ENCODE measurements at places on chromosomes 1 and 21.

GRCh38 chr1:186104459-186104858 lies 270.6 kb downstream of the TPR start:
- no peak for DNase-seq

DNA sequence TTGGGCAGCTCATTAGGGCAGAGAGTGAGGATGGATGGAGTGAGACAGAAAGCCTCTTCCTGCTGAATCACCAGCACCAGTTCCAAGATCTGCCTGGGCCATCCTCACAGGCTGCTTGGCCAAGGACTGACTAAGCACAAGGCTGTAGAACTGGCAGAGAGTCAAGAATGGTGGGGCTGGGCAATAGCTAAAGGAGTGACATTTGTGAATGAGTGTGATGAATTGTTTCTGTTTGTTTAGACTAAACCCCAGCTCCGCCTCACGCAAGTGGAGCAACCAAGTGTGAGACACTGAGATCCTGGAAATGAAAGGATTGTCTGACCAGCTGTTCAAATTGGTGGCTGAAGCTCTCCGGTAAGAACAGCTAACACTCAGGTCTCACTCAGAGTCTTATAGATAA lies 38.6 kb downstream of the BRINP2 start:
- peak; percentile 99 for DNase-seq

DNA sequence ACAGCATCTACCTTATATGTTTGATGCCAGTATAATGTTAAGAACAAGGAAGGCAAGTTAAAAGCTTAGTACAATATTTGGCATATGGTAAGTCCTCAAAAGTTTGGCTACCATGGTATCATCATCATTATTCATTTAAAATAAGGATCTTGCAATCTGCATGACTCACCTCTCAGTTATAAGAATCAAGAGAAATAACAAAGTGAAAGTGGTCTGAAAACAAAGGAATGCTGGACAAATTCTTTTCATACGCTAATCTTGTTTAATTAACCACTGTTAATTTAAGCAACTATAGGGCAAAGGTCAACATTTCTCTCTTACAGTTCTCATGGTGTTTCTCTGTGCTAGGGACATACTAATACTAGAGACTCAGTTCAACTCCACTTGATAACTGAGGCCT lies 13.0 kb upstream of the CLDN19 start:
- peak; percentile 25 for DNase-seq

GRCh38 chr1:60620087-60620486 lies 462.3 kb upstream of the NFIA start:
- DNase-seq, result no peak

DNA sequence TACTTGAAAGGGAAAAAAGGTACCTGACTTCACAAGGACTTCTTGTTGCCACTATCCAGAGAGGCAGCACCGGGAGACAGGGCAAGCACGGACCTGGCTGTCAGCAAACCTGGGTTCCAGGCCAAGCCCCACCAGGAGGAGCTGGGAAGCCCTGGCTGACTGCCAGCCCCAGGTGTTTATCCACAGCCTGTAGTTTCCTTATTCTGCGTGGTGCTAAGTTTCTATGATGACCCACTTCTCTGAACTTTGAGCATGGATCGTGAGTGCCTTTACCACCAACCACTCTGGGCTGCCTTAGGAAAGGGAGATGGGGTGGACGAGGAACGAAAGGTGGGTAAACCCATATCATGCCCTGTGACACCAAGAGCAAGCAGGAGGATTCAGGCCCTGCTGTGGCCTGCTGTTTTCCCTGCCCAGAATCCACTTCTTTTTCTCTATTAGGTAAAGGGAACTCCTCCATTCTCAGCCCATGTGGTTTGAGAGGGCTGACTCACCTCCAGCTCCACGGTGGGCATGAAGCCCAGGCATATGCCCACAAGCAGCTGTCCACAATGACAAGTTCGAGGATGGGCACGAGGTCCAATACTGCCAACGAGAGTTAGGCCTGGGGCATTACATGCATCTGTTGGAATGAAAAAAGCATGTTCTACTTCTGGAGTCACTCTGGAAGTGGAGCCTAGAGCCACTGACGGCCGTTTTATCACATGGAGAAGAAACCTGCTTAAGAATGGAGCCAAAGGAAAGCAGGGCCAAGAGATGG lies 20.3 kb downstream of the TSPAN2 start:
- DNase-seq, result peak; percentile 91

DNA sequence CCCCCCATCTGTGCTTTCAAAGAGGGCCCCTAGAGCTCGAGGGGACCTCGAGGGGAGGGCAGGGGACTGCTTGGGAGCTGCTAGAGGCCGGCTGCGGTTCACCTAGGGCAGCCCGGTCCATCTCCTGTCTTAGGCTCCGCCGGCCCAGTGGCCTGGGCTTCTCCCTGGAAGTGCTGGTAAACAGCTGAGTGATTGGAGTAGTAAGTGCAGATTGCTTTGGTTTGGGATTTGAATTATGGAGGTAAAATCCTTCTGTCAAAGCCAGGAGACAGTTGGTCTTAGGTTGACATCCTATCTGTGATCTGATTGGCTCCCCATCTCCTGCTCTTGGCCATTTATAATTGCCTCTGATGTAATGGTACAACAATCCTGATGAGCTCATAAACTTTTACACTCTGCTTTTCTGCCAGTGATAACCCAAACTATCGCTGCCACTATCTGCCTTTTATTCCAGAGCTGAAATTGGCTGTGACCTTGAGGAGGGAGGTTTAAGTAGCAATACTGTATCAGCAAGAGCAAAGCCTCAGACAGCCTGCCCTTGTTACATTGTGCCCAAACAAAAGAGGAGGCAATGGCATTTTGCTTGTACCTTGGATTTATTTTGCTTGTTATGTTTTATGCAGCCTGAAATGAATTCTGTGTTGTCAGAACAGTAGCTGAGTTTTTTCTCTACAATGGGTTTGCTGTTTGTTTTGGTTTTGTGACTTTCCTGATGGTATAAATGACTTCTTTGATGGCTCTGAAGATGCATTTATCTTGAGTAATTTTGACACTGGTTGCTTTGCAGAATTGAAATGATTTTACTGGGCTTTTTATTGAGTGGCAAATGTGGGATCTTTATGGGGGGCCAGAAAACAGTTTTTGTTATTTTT lies 2.4 kb downstream of the ARID1A start:
- peak; percentile 94 for DNase-seq

GRCh38 chr1:224774378-224774777 lies 155.1 kb upstream of the DNAH14 start:
- DNase-seq, result no peak

- DNase-seq, result no peak
Measured at GRCh38 chr1:84010136-84010535, 11.2 kb upstream of the TTLL7 start.

GRCh38 chr1:11027316-11027715 lies 14.9 kb downstream of the TARDBP start:
- no peak for DNase-seq

- DNase-seq, result peak; percentile 88
Measured at GRCh38 chr1:228830954-228831481, 95.7 kb downstream of the RHOU start.

DNA sequence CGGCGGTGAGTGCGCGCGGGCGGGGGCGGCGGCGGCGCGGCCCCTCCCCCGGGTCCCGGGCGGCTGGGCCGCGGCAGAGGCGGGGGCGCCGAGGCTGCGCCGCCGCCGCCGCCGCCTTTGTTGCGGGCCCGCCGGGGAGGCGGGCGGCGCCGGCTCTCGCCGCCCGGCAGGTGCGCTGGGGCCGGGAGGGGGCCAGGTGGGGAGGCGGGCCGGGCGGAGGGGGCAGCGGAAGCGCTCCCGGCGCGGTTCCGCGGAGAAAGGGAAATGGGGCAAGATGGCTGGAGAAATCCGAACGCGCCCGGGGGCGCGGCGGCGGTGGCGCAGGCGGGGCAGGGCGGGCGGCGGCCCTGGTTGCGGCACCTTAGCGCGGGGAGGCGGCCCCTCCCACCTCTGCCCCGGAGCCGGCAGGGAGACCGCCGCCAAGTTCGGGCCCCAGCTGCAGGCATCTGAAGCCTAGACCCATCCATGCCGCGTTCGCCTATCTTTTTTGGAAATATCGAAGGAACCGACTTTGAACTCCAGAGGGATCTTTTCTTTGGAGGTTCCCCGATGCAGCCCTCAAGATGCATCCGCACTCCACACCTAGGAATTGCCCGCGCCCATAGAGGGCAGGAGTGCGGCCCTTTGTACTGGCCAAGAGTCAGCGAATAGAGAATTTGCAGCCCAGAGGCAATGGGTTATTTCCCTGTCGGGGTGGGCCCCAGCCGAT lies 479 bp downstream of the POGK start:
- peak; percentile 74 for DNase-seq

DNA sequence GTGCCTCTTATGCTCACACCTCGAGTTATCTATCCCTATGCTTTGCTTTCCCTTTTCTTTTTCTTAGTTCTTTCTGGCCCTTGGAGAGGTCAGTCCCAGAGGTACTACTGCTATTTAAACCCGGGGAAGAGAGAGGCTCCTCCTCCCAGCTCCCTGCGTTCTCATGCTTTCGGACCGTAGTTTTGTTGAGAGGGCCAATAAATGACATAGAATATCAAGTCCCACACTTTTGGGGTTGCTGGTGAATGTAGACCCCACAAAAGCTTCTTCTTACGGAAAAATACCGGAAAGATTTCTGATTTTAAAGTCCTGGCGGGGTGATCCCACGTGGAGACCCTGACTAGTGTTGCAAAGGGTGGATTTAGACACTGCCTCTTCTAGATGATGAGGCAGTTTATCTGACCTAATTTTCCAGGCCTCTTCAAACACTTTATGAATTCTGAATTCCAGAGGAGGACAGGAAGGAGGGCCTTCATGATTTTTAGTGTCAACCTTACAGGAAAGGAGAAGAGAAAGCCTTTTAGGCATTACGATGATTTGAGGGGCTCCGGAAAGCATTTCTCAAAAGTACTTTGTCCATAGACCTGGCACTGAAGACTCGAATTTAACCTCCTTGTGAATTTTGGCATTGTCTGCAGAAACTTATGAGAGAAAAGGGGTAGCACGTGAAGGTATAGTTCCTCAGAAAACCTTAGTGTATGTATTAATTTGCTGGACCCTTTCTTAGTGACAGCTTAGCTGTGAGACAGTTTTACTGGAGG lies 694 bp downstream of the TMEM167B start:
- peak; percentile 70 for DNase-seq

GRCh38 chr1:156233426-156234127 lies 8.4 kb upstream of the BGLAP start:
- peak; percentile 85 for DNase-seq

DNA sequence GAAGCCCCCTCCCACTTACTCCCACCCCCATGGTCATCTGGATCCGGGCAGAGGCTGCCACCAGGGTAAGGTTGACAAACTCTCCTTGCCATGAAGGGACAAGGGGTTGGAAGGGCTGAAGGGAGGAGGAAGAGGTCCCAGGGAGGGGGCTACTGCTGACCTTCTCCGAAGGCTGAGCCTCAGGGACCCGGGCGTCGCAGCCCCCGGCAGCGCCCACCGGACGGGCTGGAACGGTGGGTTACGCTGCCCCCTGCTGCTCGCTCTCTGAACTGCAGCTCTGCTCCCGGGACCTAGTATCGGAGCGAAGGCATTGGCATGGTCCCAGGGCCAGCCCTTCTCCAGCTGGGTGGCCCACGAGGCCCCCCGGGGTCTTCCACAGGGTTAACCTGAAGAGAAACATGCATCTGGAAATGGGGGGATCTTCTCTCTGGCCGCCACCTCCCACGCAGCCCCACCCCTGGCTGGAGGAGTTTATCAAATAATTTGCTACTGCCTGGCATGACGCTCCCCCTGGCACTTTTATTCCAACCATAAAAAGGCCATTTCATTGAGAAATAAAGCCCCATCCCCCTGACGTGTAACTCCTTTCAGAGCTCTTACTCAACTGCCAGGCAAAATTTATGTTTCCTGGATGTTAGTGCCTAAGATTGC lies 70.4 kb upstream of the TARDBP start:
- peak; percentile 74 for DNase-seq

DNA sequence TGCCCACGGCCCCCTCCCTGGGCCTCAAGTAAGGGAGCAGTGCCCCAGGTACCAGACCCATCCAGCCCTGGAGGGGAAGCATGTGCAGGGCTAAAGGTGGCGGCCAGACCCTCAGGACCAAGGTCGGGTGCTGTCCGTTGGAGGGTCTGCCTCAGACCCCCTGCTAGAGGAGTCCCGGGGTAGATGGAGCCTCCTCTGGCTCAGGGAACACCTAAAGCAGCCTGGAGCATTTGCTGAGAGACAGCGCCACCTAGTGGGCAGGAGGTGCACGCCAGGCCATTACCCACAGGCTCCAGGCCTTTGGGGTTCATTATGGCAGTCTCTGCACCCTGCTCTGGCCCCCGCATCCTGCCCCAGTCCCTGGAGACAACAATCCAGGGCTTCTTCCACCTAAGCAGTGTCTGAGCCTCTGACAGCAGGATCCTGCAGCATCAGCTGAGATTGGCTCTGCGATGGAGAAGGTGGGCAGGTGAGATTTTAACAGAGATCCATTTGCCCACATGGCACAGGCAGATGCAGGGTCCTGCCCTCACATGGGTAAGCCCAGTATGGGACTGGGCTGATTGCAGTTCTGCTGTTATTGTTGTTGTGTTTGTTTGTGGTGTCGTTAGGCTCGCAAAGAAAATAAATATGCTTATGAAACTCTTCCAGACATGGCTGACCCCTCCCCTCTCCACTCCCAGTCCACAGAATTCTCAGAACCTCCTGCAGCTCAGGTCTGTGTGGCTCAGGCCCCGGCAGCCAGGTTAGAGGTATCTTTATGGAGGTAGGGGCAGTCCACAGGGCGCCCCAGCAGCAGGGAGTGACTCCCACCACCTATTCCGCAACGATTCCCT lies 42.4 kb downstream of the CTNNBIP1 start:
- peak; percentile 84 for DNase-seq

DNA sequence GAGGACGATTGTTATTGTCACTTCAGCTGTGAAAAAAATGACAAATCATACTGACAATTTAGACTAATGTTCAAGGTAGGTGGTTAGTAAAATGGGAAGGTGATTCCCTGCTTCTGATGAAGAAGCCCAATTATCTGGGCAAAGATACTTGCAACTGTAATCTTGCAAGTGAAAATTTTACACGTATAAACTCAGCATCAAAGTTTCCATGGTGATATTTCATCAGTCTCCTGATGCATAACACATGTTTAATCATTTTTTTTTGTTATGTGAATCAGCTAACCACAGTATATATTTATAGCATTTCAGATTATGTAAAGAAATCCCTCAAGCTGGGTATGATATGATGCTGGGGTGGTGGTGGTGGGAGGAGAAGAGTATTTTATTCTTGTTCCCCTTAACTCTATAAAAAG lies 16.4 kb upstream of the KCNK1 start:
- no peak for DNase-seq

DNA sequence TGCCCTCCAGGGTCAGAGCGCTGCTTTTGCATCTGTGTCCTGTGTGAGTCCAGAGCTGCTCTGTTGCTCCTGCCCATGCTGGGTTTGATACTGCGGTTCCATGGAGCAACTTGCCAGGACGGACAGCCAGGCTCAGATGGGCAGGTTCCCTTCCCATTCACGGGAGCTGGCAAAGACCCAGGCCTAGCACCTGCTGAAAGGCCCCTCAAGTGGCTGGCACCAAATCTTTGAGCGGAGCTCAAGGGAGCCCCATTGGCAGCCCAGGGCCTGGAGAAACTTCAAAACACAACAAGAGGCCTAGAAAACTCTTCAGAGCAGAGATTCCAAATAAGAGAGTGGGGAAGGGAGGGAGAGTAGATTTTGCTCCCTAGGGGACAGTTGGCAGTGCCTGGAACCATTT lies 97.2 kb downstream of the ACTL8 start:
- DNase-seq, result no peak

All from astrocyte of the hippocampus (primary cell).